ENCODE measurements at places on chromosomes 13 and 19.

- DNase-seq, result peak; percentile 51
Observed at GRCh38 chr13:38415233-38415632, 65.6 kb downstream of the UFM1 start.

DNA sequence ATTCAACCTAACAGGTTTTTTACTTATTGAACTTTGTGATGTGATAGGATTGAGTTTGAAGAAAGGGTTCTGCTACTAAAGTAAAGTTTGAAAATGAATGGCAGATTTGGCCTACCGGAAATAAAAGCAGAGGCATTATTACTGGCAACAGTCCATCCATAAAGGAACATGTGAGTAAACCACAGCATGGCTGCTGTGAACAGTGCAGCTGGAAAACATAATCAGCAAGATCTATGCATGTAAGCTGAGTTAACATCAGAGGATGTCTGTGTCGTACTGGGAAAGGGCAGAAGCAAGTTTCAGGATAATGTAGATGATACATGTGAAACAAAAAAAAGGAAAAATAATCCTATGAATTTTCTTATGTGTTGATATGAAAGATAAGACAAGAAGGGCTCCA is 87.6 kb downstream of the CYSLTR2 start:
- DNase-seq, result no peak

GRCh38 chr13:113052206-113052605 is 53.4 kb upstream of the F7 start:
- DNase-seq, result no peak

DNA sequence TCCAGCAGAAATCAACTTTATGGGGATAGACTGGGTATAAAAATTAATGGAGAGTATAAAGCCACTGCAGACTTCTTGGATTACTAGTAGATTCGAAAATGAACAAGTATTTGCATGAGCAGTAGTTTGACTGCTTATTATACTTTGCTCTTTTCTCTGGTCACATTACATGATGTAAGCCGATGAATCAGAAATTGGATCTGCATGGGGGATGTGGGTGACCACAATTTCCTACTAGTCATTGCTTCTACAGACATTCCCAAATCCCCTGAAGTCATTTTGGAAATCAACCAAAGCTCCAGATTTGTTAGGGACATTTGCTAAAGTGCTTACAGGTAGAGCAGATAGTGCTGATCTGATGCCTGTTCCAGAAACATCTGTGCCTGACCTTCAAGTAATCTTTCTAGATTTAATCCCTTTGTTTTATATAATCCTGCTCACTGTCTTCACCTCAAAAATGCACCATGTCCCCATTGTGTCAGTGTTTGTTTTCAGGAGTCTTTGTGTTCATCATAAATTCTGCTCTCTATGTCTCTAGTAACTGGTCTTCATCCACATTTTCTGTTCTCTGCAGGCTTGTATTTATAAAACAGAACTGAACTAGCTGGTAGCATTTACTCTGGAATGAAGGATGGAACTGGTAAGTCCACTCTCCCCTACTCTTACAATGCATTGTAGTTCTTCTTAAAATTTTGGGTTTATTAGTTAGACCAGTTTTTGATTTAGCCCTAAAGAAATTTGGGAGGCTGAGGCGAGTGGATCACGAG is 201.5 kb upstream of the CSNK1A1L start:
- no peak for DNase-seq

GRCh38 chr19:16330368-16330801 is 5.8 kb downstream of the KLF2 start:
- DNase-seq, result peak; percentile 87

DNA sequence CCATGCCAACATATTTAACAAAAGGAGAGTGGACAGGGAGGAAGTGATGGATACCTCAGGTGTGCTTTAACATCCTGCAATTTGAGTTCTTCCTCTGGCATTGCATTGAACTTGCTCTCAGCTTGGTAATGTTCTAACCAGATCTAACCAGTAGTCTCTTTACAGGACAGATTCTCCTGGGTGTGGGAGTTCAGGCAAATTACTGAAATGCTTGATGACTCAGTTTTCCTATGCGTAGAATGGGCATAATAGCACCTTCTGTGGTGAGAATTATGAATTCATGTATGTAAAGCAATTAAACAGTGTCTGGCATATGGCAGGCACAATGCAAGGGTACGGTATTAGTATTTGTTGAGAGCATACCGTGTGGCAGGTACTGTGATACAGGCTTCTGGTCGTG is 3.6 kb downstream of the AKAP11 start:
- no peak for DNase-seq

- DNase-seq, result no peak
Observed at GRCh38 chr13:98261165-98261702, 84.2 kb upstream of the RNF113B start.

DNA sequence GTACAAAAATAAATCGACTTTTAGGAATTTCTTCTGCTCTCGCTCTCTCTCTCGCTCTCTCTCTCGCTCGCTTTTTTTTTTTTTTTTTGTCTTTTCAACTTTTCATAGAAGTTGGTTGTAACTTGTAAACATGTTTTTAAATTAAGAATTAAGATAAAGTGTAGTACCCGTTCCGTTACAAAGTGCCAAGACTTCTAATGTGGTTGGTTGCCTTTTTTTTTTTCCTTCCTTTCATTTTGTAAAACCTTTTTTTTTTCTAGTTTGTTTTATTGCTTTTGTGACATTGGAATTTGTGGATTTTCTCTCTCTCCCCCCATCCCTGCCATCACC is 20.4 kb downstream of the ZBTB7A start:
- no peak for DNase-seq
